Activated T-helper 1 cell treated with anti-CD3 and anti-CD28 coated beads, Interleukin-12 subunit alpha, Interleukin-12 subunit beta, Interleukin-2, Interleukin-4 antibody, amounts not matched to agents 30 ng/mL and 10 ng/mL and 1 ng/mL, durations not matched to agents 14 hours and 24 hours and 36 hours (primary cell): ENCODE measurements at places on chromosomes 2 and 18. TPM values are rescaled to one million over a fixed set of nuclear protein-coding genes. Genes with fewer than 3 reads are reported as not detected.

DSEL gene
- 0.03 and 0.05 TPM in 2 replicates for total RNA-seq

MYCN gene
- not detected in 2 replicates for total RNA-seq

CRACDL gene
- 0.13 and 0.32 TPM in 2 replicates for total RNA-seq

GRCh38 chr2:170436077-170436943 lies 258.4 kb downstream of the MYO3B start:
- no peak overlapping the region for H3K4me3 ChIP-seq
- DNase-seq = no peak
- peaks cover 21% of the 10 kb centered on the region for H3K4me1 ChIP-seq
- no peaks in the 10 kb centered on the region for H3K36me3 ChIP-seq

DNA sequence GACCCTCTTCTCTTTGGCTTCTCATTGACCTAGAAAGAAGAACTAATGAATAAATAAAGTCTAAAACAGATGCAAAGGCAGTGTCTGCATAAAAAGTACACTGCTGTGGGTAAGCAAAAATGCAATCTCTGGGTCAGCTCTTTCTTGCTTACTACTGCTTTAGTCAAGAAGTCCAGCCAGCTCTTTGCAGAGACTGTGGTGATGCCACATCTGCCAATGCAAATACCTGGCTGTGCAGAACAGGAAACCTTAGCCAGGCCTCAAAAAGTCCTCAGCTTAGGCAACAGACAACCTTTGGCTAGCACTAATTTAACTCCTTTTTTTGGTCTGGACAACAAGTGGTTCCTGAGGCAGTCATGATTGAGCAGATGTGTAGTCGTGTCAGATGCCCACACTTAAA lies 73.6 kb upstream of the RND3 start:
- H3K4me3 ChIP-seq = no peak overlapping the region
- H3K27me3 ChIP-seq = no peaks in the 10 kb centered on the region
- no peaks in the 10 kb centered on the region for H3K36me3 ChIP-seq
- H3K4me1 ChIP-seq = no peaks in the 10 kb centered on the region
- no peak for DNase-seq

DNA sequence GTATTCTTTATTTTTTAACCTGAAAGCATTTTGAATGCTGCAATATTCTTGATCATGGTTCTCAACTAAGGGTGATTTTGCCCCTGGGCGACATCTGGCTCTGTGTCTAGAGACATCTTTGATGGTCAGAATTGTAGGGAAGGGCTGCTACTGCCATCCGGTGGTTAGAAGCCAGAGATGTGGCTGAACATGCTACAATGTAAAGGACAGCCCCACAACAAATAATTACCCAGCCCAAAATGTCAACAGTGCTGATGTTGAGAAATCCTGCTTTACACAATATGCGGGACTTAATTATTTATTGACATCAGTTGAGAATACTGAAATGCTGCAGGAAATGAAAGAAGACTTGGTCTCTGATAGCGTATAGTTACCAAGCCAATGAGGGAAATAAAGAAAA lies 37.5 kb upstream of the SERPINB2 start:
- H3K36me3 ChIP-seq = no peaks in the 10 kb centered on the region
- no peaks in the 10 kb centered on the region for H3K4me1 ChIP-seq

DNA sequence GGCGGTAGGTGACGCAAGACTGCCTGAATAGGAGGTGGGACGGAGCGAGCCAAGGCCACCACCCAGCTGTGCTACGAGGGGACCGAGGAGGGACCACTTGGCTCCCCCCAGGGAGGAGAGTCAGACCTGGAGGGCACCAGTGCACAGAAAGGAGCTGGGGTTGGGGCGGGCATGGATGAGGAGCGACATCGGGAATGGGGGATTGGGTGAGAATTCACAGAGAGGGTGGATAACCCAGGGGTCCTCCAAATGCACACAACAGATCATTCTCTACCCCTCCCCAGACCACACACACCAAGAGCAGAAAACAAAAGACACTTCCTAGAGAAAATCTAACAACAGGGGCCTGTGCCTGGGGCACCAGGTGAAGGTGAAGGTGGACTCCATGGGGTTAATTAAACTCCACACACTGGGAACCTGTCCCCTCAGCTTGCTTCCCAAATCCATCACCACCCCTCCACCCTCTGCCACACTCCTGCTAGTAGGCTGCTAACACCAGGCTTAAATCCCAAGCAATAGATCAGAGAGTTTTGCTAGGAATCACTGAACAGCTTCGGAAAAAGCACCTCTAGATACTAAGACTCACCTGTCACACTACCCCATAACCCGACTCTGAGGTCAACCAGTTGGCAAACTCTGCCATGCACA lies 274.6 kb downstream of the EIPR1 start:
- H3K4me3 ChIP-seq = no peak overlapping the region
- no peaks in the 10 kb centered on the region for H3K36me3 ChIP-seq
- no peak for DNase-seq
- H3K27ac ChIP-seq = no peak overlapping the region
- no peaks in the 10 kb centered on the region for H3K4me1 ChIP-seq

DNA sequence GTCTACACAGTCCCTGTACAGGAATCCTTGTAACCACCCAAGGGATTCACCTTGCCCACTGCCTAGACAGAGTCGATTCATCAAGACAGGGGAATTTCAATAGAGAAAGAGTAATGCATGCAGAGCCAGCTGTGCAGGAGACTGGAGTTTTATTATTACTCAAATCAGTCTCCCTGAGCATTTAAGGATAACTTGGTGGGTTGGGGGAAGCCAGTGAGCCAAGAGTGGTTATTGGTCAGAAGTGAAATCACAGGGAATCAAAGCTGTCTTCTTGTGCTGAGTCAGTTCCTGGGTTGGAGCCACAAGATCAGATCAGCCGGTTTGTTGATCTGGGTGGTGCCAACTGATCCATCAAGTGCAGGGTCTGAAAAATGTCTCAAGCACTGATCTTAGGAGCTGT lies 17.8 kb upstream of the FAM98A start:
- no peak overlapping the region for H3K4me3 ChIP-seq
- H3K27me3 ChIP-seq = no peaks in the 10 kb centered on the region
- H3K36me3 ChIP-seq = no peaks in the 10 kb centered on the region
- H3K27ac ChIP-seq = no peak overlapping the region
- no peaks in the 10 kb centered on the region for H3K4me1 ChIP-seq
- DNase-seq = no peak

- H3K27ac ChIP-seq = no peak overlapping the region
- no peaks in the 10 kb centered on the region for H3K36me3 ChIP-seq
- H3K4me1 ChIP-seq = no peaks in the 10 kb centered on the region
- DNase-seq = no peak
- H3K4me3 ChIP-seq = no peak overlapping the region
Measured at GRCh38 chr18:3898861-3899613, 449.1 kb downstream of the TGIF1 start.
